ENCODE measurements at places on chromosomes 11 and 22. TPM values are rescaled to one million over a fixed set of nuclear protein-coding genes. Genes with fewer than 3 reads are reported as not detected.

- H3K27ac ChIP-seq: no peak overlapping the region
- no peak overlapping the region for H3K4me3 ChIP-seq
- no peaks in the 10 kb centered on the region for H3K36me3 ChIP-seq
- H3K4me1 ChIP-seq: peaks cover 10% of the 10 kb centered on the region
- H3K27me3 ChIP-seq: no peaks in the 10 kb centered on the region
- DNase-seq: no peak
Measured at GRCh38 chr11:408154-409007, 6.4 kb downstream of the SIGIRR start.

The BBOX1 gene
- total RNA-seq: not detected

GRCh38 chr11:118746988-118747585 lies 43.9 kb downstream of the DDX6 start:
- no peak for DNase-seq
- peaks cover 23% of the 10 kb centered on the region for H3K36me3 ChIP-seq
- H3K4me3 ChIP-seq: no peak overlapping the region
- H3K27me3 ChIP-seq: no peaks in the 10 kb centered on the region

The RTN4RL2 gene
- 0.51 TPM for total RNA-seq

Data from activated CD4-positive, alpha-beta memory T cell treated with anti-CD3 and anti-CD28 coated beads for 36 hours (primary cell).